ENCODE measurements at places on chromosomes 7 and 10.

- no peak for DNase-seq
Measured at GRCh38 chr10:118701529-118702323, 53.0 kb downstream of the CACUL1 start.

DNA sequence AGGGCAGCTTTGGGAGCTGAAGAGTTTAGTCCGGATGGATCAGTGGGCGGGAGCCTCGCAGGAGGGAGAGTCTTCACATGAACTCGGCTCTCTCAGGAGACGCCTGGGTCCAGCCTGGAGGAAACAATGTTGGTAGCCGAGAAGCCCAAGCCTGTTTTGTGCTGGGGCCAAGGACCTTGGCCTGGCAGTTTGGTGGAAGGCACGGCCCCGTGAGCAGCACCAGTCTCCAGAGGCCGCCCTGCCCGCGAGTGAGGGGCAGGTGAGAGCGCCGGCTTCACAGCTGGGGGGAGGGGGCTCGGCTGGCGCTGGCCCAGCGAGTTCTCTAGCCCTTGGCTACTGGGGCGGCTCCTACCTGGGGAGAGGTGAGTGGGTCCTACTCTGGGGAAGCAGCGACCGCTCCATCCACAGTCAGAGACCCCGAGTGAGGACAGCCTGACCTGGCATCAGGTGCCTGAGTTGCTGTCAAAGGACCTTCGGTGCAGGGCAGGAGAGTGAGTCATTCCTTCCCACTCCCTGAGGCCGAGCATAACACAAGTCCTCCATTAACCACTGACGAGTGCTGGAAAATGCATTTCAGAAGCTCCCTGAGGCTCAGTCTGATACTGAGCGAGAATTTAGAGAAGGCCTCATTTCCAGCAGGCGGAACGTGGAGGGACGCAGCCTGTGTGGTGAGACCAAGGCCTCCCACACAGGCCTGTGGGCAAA lies 89.3 kb upstream of the DIP2C start:
- no peak for DNase-seq

- DNase-seq = no peak
Measured at GRCh38 chr7:21140622-21141021, 287.3 kb upstream of the SP4 start.

DNA sequence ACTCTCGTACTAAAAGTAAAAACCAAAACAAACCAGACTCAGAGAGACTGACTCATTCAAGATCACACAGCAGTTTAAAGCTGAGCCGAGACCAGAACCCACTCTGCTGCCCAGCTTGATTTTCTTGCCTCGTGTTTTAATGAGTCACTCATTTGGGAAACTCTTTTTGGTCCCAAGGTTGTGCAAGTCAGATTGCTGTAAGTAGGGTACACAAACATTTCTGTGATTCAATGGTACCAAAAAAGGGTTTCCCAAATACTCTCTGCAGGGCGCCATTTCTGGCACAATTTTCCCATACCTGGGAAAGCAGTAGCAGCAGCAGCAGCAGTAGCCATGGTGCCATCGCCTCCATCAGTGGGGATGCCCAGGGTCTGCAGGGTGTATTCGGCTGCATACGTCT lies 69.9 kb downstream of the ASAH2B start:
- DNase-seq = no peak

DNA sequence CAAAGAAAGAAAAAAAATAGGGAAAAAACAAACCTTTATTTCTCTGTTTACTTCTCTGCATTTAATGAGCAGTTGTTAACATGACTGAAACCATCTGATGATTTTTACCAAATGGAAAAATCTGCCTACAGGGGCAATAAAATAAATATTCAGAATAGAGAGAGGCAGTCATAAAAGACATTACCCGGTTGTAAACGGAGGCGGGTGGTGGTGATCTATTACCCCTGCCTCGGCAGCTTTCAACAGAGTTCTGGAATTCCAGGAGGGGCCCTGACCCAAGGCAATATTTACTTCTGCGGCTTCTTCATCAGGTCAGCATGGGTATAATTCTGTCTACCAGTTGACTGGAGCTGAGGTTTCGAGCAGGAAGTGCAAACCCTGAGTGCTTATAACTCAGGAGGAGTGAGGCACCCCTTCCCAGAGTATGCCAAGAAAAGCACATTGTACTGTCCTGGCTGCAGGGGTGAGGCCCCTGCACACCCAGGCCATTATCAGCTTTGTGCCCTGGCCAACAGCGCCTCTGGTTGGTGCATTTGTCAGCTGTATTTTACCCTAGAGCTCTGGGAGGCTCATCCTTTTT lies 8.2 kb upstream of the CXCL12 start:
- DNase-seq = no peak

- DNase-seq = no peak
Measured at GRCh38 chr10:131147301-131147975, 164.1 kb downstream of the TCERG1L start.

- DNase-seq = peak; percentile 34
Measured at GRCh38 chr10:48634198-48634983, 29.5 kb upstream of the ARHGAP22 start.

DNA sequence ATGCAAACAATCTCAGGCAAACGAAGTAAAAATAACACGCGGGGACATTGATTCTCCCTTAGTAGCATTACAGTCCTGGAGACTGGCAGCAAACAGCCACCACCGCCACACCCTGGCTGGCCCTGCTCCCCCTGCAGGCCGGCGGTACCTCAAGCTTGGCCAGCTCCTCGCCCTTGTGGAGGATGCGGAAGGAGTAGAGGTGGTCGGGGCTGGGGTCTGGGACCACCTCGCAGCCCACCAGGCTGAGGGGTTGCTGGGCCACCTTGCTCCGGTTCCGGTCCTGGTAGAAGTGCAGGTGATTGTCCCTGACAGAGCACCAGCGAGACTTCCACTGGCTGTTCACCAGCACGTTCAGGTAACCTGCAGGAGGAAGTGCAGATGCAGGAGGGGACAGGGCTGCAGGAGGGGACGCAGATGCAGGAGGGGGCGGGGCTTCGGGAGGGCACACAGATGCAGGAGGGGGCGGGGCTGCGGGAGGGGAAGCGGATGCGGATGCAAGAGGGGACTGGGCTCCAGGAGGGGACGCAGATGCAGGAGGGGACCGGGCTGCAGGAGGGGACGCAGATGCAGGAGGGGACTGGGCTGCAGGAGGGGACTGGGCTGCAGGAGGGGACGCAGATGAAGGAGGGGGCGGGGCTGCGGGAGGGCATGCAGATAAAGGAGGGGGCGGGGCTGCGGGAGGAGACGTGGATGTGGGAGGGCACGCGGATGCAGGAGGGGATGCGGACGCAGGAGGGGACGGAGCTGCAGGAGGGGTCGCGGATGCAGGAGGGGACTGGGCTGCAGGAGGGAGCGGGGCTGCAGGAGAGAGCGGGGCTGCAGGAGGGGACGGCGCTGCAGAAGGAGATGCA lies 65.7 kb downstream of the VWA2 start:
- DNase-seq = peak; percentile 75

- DNase-seq = no peak
Measured at GRCh38 chr10:121104476-121105111, 253.4 kb downstream of the WDR11 start.

DNA sequence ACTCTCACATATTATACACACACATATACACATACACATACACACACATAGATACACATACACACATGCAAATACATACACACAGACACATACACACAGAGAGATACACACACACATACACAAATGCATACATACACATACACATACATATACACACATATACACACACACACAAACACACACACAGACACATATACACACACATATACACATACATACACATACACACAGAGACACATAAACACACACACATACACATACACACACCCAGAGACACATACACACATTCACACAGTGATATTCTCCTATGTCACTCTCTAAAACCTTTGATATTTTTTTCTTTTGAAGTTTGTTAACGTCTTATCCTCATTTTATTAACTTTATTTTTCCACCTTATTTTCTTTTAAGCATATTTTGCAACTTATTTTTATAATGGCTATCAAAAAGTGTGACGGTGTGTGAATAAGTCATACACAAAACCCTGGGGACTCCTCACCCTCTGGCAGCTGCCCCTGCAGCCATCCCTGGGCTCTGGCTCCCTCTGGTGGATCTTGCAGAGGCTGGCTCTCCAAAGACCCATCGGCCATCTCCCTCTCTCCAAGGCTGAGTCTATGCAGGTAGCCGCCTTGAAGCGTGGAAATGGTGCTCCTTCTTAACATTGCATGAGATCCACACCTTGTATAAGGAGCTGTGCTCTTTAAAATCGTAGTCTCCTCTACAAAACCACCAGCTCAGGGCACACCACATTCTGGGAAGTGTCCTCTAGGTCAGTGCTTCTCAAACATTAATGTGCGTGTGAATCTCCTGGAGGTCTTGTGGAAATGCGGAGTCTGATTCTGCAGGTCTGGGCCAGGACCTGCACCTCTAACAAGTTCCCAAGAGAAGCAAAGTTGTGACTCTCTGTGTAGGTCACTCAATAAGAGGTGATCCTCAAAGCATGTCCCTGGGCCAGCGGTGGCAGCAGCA lies 4.1 kb upstream of the C10orf120 start:
- DNase-seq = peak; percentile 55

GRCh38 chr10:86821388-86821999 lies 65.1 kb downstream of the BMPR1A start:
- DNase-seq = no peak

DNA sequence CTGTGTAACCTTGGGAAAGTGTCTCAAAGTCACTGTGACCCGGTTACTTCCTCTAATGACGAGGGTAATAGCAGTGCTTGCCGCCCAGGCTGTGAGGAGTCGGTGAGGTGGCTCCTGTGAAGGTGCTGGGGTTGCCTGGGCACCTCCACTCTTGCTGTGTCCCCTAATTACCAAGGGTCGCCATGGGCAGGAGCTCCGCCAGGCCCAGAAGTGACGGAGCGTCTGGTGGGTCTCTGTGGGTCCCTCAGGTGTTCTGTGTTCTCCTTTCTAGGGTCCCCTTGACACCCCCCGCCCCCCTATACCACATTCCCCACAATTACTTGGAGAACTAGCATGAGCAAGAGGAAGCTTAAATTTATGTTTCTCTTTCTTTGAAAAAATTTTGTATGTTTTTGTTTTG lies 161.5 kb downstream of the WDR37 start:
- no peak for DNase-seq

- DNase-seq = no peak
Measured at GRCh38 chr7:52959336-52959735, 76.1 kb upstream of the POM121L12 start.

GRCh38 chr10:48557511-48558123 lies 47.3 kb downstream of the ARHGAP22 start:
- no peak for DNase-seq

DNA sequence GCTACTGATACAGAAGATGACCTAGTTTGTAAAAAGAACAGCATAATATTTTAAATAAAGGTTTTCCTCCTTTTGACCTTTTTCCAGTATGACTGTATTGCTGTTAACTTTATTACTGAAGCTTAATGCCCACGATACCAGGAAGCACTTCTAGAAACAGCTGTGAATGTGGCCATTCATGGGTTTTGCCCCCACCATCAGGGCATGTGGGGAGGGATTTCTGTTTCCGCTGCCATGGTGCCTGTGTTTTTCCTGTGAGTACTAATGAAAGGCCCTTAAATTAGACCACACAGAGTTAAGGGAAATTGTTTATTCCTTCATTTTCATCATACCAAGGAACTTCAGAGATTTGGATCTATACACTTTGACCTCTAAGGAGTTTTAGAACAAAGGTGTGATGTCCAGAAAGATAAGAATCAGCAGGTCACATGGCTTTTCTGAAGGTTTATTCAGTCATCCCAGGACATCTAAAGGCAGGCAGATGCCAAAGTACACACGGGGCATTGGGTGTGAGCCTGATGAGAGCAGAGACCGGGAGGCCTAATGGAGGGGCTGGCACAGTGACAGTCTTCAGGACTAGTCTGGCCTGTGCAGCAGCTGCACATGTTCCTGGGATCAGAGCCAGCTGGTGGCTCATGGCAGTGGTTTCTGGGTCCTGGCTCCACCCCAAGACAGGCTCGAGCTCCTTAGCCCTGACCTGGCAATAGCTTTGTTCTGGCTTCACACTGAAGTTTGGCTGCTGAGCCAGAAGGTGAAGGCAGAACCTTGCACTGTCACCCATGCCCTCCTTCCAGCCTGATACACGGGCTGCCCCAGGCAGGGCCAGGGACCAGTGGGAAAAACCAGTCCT lies 190.9 kb downstream of the REEP3 start:
- no peak for DNase-seq

DNA sequence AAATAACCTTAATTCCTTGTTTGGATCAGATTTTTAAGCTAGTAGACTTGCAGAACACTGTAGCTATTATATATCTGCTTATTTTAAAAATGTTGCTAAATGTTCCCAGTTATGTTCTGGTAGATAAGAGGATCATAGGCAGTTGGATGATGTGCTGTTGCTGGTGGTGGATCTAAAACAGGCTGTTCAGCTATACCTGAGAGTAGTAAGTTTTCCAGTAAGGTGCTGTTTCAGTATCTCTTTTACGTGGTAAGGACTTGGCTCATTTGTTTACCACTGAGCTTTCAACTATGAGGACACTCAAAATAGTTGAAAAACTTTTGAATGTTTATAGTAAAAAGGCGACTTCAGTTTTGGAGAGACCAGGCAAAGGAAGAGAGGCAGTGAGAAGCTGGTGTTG lies 180.9 kb downstream of the CDK14 start:
- no peak for DNase-seq

DNA sequence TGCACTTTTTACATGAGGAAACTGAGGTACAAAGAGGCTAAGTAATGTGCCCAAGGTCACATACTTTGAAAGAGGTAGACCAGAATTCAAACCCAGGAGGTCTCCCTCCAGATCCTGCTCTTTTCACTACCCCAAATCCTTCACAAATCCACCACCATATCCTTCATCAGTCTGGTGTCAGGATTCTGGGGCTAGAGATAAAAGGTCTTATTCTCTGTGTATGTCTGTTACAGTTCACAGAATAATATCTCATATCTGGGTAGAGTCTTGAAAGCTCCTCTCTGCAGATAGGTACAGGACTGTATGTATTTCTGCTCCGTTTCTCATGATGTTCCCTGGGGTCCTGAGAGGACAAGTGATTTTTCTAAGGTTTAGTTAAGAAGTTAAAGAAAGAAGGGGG lies 4.9 kb downstream of the PIK3CG start:
- no peak for DNase-seq

- DNase-seq = no peak
Measured at GRCh38 chr10:30170146-30170545, 110.8 kb upstream of the JCAD start.

Data from activated CD4-positive, alpha-beta T cell treated with anti-CD3 and anti-CD28 coated beads, Interleukin-2, amount 10 ng/mL, durations not matched to agents 7 days and 5 days (primary cell).